ENCODE measurements at places on chromosomes 4 and X.

- no peak for DNase-seq
Observed at GRCh38 chr4:47690611-47691010, 147.3 kb downstream of the CORIN start.

GRCh38 chrX:139811942-139812629 lies 104.1 kb upstream of the MCF2 start:
- DNase-seq: no peak

DNA sequence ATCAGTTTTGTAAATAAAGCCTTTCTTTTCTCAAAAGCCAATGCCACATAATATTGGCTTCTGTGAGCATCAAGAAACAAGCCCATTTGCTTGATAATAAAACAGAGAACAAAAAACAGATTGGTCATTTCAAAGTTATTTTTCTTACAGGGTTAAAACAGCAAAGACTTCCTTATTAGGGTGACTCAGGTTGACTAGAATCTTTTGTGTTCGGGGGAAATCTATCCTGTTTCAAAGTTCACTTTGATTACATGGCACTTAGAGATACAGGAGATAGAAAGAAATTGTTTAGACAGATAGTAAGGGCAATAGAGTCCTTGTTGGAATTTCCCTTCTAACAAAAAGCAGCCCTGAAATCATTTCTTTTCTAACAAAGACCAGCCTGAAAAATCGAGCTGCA lies 170.0 kb upstream of the GLRA2 start:
- DNase-seq: no peak

GRCh38 chr4:957581-958313 lies 15.6 kb downstream of the DGKQ start:
- DNase-seq: no peak

- DNase-seq: no peak
Observed at GRCh38 chr4:40058121-40058520, 1.5 kb downstream of the N4BP2 start.

DNA sequence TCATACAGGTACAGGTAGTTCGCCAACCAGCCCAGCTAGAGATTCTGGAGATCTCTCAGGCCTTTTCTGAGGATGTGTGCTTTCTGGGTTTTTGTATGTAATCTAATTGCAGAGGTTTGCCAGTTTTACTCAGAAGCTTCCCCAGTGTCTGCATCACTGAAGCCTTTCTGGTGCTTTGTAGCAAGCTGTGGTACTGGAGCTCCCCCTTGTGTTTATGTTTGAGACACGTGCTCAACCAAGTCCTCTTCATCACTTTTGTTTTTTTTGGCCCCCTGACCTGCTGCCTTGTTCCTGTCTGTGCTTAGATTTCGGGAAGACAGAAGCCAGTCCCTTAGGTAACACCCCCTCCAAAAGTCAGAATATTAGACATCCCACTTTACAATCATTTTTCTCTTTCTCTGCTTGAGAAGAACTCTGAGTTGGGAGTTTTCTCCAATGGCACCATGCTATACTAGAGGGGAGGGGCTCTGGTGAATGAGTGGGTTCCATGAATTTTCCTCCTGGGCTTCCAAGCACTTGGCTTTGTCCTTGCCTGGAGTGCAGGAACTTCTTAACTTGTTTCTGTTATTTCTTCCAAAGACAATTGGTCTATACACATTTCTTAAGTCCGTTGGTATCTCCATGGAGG lies 128.4 kb upstream of the TBC1D9 start:
- DNase-seq: no peak

GRCh38 chrX:41561045-41561444 lies 113.9 kb downstream of the NYX start:
- no peak for DNase-seq

DNA sequence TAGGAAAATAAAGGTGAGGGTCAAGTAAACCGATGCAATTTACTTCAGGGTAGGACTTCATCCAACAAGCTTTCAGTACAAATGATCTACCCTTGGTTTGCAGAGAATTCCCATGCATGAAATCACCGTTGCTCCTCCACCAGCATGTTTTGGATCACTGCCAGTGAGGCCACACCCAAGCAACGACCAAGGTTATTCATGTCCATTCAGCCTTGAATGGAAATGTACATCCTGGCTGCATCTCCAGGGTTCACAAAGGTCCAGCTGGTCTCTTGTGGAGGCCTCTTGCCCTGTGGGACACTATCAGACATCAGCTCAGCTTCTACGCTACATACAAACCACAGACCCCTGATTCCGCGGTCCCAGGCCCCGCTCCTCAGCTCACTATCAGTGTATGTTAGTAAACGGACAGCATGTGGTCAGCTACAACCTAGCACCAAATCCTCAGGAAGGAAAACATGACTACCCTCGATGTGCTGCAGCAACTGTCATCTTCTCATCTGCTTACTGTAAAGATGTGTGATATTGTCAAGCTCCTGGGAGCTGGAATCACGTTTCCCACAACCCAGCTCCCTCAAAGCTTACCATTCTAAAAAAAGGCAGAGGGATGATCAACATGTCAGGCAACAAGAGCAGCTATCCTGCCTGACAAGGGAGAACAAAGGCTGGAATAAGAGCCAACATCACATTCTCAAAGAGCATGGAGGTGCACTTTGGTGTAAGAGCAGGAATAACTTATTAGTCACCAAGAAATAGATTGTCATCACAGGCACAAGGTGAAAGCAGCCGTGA lies 4.9 kb downstream of the LYAR start:
- DNase-seq: no peak

GRCh38 chr4:178148106-178148505 lies 705.9 kb upstream of the AGA start:
- DNase-seq: no peak

GRCh38 chrX:100363896-100364295 lies 46.2 kb downstream of the PCDH19 start:
- DNase-seq: no peak

DNA sequence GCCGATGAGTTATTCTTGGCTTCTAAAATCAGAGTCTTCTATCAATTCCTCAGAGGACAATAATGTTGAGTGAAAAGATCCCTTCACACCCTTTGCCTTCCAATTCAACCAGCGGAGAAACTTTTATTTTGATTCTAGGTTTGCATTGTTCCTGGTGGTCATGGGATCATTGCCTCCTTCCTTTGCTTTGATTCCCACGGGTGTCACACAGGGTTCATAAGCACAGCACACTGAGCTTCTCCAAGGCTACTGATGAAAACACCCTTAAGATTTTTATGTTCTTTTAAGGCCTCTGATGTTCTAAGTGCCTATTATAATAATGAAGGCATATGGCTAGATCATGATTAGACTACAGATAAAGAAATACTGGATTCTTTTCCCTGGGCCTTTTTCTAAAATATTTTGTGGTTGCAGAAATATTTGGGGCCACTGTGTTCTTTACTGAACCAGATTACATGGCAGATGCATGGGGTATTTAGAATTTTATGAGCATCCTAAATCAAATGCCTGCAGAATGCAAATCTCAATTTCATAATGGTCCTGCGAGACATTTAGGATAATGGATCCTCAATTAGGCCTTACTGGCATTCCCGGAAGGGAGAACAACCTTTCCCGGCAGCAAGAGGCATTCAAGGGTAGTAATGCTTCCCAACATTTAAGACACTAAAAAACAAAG lies 43.9 kb upstream of the FGFBP2 start:
- DNase-seq: no peak

DNA sequence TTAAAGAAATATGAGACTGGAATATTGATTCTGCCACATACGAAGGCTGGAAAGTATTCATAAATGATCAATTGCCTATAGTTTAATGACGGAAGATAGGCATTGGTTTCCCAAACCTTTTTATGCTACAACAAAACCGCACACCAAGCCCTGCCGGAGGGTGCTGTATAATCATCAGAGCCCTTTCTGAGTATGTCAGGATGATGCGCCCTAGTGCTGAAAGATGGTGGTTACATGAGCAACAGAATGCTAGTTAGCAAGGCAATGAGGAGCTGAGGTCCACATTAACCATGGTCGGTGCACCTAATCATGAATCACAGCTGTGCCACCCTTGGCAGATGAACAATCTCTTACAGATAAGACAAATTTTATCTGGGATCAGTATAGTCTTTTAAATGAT lies 491.1 kb downstream of the PACRGL start:
- no peak for DNase-seq

- DNase-seq: no peak
Observed at GRCh38 chrX:66731398-66731797, 92.5 kb upstream of the EDA2R start.

GRCh38 chrX:132452911-132453550 lies 35.8 kb downstream of the MBNL3 start:
- no peak for DNase-seq

DNA sequence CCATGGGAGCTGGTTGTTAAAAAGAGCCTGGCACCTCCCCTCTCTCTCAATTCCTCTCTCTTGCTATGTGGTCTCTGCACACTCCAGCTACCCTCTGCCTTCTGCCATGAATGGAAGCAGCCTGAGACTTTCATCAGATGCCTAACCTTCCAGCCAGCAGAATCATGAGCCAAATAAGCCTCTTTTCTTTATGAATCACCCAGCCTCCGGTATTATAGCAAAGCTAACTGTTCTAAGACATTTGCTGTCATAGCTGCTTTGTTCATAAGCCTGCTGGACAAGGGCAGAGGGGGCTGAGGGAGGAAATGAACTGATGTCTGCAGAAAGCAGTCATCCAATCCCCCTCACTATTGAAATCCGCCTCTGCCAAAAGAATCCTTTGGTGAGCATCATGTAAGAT lies 196.7 kb downstream of the ZNF330 start:
- no peak for DNase-seq

DNA sequence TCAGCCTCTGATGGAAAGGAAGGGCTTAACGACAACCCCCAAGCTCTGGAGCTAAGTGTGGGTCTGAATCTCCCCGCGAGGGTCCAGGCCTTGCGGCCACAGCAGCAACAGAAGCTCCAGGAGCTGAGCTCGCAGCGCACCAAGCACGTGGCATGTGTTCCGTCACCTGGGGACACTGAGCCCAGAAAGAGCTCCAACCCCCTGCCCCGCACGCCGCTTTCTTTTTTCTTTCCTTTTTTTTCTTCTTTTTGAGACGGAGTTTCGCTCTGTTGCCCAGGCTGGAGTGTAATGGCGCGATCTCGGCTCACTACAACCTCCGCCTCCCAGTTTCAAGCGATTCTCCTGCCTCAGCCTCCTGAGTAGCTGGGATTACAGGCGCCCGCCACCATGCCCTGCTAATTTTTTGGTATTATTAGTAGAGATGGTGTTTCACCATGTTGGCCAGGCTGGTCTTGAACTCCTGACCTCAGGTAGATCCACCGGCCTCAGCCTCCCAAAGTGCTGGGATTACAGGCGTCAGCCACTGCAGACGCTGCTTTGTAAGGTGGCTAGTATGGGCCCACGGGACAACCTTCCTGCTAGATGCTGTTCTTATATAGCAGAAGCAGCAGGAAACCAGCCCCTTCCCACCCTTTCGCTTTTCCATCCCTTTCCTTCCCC lies 685 bp upstream of the TNIP2 start:
- no peak for DNase-seq

DNA sequence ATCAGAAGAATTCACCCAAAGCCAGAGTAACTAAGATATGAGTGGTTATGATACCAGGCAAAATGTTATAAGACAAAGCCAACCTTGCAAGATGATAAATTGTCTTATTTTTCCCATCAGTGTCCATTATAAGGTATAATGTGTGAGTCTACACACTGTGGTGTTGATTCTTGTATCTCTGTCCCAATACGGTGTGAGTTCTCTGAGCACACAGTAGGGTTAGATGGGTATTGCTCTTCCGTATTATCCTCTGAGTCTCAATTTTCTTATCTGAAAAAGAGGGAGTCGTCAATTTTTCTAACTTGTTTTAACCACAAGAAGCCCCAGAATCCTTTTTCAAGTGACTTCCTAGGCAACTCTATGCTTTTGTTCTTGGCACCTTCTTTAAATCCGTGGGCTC lies 69.9 kb downstream of the HMGB2 start:
- DNase-seq: no peak

GRCh38 chr4:30757357-30757756 lies 37.2 kb downstream of the PCDH7 start:
- no peak for DNase-seq

DNA sequence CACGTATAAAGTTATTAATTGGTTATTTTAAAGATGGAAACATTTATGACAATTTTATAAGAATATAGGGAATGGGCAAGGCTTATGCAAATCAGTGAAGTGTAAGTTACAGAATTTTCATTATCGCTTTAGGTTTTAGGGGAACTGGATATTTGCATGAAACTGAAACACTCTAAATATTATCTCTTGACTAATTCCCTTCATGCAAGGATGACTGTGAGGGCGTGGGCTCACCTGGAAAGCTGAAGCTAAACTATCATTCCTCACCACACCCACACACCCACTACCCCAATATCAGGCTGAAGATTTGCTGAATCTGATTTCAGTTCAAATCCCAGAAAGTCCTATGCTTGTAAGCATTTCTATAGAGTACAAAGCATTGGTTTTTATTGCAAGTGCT lies 81.7 kb upstream of the ARHGAP24 start:
- no peak for DNase-seq

DNA sequence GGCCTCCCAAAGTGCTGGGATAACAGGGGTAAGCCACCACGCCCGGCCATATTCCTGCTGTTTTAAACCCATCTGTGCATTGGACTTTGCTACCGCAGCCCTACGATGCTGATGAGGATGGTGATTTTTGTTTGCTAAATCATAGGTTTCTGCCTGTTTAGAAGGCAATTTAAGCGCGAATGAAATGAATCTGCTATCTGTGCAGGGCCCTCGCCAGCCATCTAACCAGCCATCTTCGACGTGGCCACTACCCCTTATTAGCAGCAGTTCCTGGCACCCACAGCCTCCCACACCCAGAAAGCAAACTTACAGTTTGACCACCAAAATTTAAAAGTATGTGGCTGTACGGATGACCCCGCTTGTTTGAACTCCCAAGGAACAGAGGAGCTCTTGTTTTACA lies 178.5 kb downstream of the SHOX start:
- DNase-seq: no peak

DNA sequence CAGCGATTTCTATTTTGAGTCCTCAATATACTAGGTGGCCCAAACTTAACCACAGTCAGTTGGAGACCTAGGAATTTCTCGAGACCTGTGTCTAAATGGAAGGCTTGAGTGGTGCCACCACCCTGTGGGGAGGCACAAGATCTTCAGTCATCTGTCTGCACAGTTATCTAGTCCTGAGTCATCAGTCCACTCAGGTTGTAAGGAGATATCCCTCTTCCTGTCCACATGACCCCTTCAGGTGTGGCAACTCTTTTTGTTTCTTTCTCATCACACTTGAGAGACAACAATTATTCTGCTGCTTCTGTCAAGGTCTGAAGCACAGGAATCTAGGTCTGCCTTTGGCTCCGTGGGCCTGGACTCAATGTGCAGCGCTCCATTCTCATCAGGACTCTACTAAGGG lies 64.4 kb upstream of the IBSP start:
- DNase-seq: no peak

DNA sequence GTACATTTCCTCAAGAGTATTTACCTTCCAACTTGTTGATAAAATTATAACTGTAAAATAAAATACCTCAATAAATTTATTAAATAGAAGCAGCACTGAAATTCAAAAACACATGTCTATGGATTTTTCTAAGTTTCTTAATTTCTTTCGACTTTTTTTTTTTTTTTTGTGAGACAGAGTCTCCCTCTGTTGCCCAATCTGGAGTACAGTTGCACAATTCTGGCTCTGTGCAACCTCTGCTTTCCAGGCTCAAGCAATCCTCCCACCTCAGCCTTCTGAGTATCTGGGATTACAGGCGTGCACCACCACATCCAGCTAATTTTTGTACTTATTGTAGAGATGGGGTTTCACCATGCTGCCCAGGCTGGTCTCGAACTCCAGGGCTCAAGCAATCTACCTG lies 79.8 kb downstream of the IQCM start:
- no peak for DNase-seq

GRCh38 chr4:123640271-123640670 lies 243.7 kb downstream of the SPRY1 start:
- DNase-seq: no peak

- no peak for DNase-seq
Observed at GRCh38 chr4:75180790-75181776, 248.2 kb downstream of the PARM1 start.
